ENCODE measurements at places on chromosomes 3 and 15. TPM values are rescaled to one million over a fixed set of nuclear protein-coding genes. Genes with fewer than 3 reads are reported as not detected.

Gene BSN
- total RNA-seq: 0.17 TPM

Gene SYNPR
- total RNA-seq: not detected

Gene EPHA3
- 1.5 TPM for total RNA-seq

Gene TIMP4
- 15.6 TPM for total RNA-seq

Gene SRGAP3
- 7.8 TPM for total RNA-seq

Gene TM6SF1
- 3.0 TPM for total RNA-seq

Gene IQCB1
- total RNA-seq: 6.1 TPM

Gene EIF2B5
- total RNA-seq: 25.0 TPM

Gene SLC6A20
- under 0.01 TPM for total RNA-seq

Gene GNAT1
- not detected for total RNA-seq

Gene C2CD4A
- total RNA-seq: not detected

Data from smooth muscle cell of trachea (primary cell).